Lower lobe of right lung (tissue), 2 donors: ENCODE measurements at places on chromosomes 16 and 17.

DNA sequence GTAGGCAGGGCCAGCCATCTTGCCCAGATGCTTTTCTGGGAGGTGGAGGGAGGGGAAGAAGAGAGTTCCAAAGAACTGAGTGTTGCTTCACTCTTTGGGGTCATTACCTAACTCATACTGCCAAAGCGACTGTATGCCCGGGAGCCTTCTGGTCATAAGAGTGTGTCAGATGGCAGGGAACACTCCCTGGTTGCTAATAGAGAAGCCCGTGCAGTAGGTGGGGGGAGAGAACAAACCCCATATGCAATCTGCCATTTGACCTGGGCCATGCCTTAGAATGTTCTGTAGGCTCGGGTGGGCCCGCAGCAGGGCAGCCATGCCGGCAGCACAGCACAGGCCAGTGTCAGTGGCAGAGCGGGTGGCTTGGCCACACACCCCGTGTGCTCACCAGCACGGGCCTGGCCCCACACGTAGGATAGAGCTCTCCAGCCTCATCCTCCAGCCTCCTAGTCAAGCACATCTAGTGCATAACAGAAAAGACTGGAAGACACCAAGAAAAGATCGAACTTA is 120.5 kb downstream of the SOCS1 start:
- no peaks in the 10 kb centered on the region for H3K27me3 ChIP-seq
- peaks cover 3% of the 10 kb centered on the region for H3K36me3 ChIP-seq
- no peak for DNase-seq
- no peak overlapping the region for H3K27ac ChIP-seq

DNA sequence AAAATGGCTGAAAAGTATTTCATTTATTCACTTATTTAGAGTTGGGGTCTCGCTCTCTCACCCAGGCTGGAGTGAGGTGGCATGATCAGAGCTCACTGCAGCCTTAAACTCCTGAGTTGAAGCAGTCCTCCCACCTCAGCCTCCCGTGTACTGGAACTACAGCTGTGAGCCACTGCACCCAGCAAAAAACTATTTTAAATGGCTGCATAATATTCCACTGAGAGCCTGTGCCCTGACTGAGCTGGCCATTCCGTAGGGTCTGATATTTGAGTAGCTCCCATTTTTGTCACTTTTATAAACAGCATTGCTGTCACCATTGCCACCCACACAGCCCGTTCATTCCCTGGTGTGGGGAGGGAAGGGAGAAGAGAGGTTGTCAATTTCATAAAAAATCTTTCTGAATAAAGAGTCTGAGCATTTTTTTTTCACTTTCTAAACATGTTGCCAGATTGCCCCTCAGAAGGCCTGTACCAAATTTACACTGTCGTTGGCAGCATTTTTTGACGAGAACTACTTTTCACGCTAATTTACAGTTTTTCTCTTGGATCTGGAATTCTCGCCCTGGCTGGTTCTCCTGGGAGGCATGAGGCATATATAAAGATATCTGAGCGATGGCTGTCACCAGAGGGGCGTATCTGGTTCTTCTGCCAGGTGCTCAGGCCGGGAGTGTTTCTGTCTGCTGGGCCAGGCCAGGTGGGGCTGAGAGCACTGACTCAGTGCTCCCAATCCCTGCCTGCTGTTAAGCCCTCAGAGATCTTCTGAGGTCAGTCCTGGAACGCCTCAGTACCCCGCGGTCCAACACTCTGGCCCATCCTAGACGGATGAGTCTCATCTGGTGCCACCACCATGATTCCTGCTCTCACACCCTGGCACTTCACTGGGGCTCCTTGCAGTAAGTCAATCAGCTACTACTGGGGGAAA is 7.2 kb upstream of the KIFC3 start:
- DNase-seq: no peak
- no peaks in the 10 kb centered on the region for H3K36me3 ChIP-seq
- H3K27ac ChIP-seq: peak overlapping the region; percentile 71
- H3K4me3 ChIP-seq: no peak overlapping the region
- H3K4me1 ChIP-seq: peaks cover 44% of the 10 kb centered on the region

GRCh38 chr17:70314096-70314495 is 144.8 kb downstream of the KCNJ2 start:
- H3K27me3 ChIP-seq: no peaks in the 10 kb centered on the region
- H3K36me3 ChIP-seq: no peaks in the 10 kb centered on the region
- no peak overlapping the region for H3K27ac ChIP-seq
- no peak for DNase-seq
- H3K4me3 ChIP-seq: no peak overlapping the region
- no peaks in the 10 kb centered on the region for H3K4me1 ChIP-seq

GRCh38 chr17:82399041-82399441 is 19.1 kb upstream of the HEXD start:
- no peaks in the 10 kb centered on the region for H3K27me3 ChIP-seq
- no peak overlapping the region for H3K4me3 ChIP-seq
- no peak for DNase-seq
- H3K4me1 ChIP-seq: peaks cover 15% of the 10 kb centered on the region
- H3K27ac ChIP-seq: no peak overlapping the region
- peaks cover 32% of the 10 kb centered on the region for H3K36me3 ChIP-seq
